ENCODE measurements at places on chromosomes 5 and 9. TPM values are rescaled to one million over a fixed set of nuclear protein-coding genes. Genes with fewer than 3 reads are reported as not detected.

Gene ADAMTS2
- 0.10 TPM for total RNA-seq

Gene TOR1A
- total RNA-seq: 62.5 TPM

Gene SPAG8
- total RNA-seq: 0.35 TPM

Gene LHX6
- 2.4 TPM for total RNA-seq

Gene SLC4A9
- not detected for total RNA-seq

Gene FOXD1
- total RNA-seq: 12.8 TPM

Gene DBH
- total RNA-seq: not detected

Gene SLC1A1
- 1.3 TPM for total RNA-seq

Gene PCDHB6
- 1.1 TPM for total RNA-seq

Gene DDX4
- not detected for total RNA-seq

Gene PKD2L2
- total RNA-seq: 0.12 TPM

Gene AHRR
- 3.9 TPM for total RNA-seq

Gene PDE8B
- 1.7 TPM for total RNA-seq

Gene GPR151
- total RNA-seq: not detected

Gene TEK
- 0.12 TPM for total RNA-seq

Gene ZFP2
- 0.06 TPM for total RNA-seq

Gene TAS2R1
- total RNA-seq: not detected

Gene ZDHHC11B
- total RNA-seq: 1.1 TPM

Gene TMEM167A
- total RNA-seq: 70.2 TPM

Gene C5orf46
- total RNA-seq: not detected

Gene SPINK4
- total RNA-seq: not detected

Gene CDH9
- not detected for total RNA-seq

Gene BARX1
- 12.8 TPM for total RNA-seq

Gene BARHL1
- not detected for total RNA-seq

Gene SPACA9
- 5.6 TPM for total RNA-seq

Gene N4BP3
- total RNA-seq: 0.74 TPM

Gene STRBP
- total RNA-seq: 16.4 TPM

Gene HMCN2
- total RNA-seq: not detected

Gene SPINK13
- not detected for total RNA-seq

Gene ENHO
- total RNA-seq: 0.88 TPM

Gene SMIM33
- not detected for total RNA-seq

Gene CORO2A
- total RNA-seq: 1.5 TPM

Gene NR5A1
- 0.09 TPM for total RNA-seq

Gene STPG3
- total RNA-seq: not detected

Gene HTR1A
- total RNA-seq: not detected

Gene FGF1
- total RNA-seq: 0.44 TPM

Gene CER1
- not detected for total RNA-seq

Gene DCAF10
- 12.4 TPM for total RNA-seq

Gene SLC12A2
- total RNA-seq: 9.2 TPM

Gene TEX10
- total RNA-seq: 28.5 TPM

Gene CDC20B
- total RNA-seq: 0.07 TPM

Gene ZNF79
- total RNA-seq: 4.9 TPM

Gene HTR4
- total RNA-seq: not detected

Gene BRINP1
- 0.17 TPM for total RNA-seq

Gene ALDH1A1
- 4,480 TPM for total RNA-seq

Gene MEF2C
- total RNA-seq: 0.02 TPM
